Colonic mucosa (tissue), 4 donors: ENCODE measurements at places on chromosomes 6 and 20.

DNA sequence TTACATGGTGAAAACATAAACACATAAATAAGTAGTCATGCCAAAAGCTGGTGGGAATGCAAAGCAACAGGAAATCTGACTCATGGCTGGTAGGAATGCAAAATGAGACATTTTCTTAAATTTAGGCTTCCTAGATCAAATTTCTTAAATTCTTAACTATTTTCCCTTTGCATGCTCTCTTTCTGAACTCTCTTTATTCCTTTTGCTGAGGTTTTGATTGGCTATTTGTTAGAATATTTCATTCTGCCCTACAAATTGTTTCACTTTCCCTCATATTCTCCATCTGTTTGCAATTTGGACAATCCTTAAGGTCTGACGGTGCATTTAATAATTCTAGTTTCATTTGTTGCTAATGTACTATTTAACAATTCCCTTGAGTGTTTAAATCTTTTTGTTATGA lies 437.5 kb upstream of the RGS17 start:
- no peak for DNase-seq

DNA sequence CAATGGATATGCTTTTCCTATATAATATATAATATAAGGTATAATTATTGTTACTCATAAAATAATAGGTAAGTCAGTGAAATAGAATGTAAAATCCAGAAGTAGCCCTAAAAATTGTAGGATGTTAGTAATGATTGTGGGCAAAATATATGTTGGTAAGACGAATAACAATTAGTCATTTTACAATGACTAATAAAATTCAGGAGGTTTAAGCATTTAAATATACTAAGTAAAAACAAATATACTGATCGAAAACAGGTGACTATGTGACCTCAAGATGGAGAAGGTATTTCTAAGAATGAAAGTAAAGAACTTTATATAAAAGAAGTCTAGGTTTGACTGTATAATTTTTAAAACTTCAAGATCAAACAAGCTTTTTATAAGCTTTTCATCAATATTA lies 28.9 kb downstream of the FUCA2 start:
- DNase-seq: no peak

DNA sequence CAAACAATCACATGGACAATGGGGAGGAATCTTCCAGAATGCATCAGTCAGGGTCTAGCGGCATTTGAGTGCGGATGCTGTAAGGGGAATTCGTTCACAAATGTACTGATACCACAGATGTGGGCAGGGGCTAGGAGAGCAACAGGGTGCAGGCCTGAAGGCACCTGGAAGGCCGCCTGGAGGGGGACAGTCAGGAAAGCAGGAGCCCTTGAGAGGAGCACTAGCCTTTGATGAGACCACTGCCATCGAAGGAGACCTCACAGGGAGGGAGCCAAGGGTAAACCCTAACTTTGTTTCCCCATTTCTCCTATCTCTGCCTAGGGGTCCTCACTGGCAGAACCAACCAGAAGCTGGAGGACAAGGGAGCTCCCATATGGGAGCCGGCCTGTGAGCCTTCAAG lies 38.2 kb downstream of the MYB start:
- DNase-seq: no peak

GRCh38 chr20:673603-674001 lies 2.0 kb downstream of the SCRT2 start:
- DNase-seq: no peak

DNA sequence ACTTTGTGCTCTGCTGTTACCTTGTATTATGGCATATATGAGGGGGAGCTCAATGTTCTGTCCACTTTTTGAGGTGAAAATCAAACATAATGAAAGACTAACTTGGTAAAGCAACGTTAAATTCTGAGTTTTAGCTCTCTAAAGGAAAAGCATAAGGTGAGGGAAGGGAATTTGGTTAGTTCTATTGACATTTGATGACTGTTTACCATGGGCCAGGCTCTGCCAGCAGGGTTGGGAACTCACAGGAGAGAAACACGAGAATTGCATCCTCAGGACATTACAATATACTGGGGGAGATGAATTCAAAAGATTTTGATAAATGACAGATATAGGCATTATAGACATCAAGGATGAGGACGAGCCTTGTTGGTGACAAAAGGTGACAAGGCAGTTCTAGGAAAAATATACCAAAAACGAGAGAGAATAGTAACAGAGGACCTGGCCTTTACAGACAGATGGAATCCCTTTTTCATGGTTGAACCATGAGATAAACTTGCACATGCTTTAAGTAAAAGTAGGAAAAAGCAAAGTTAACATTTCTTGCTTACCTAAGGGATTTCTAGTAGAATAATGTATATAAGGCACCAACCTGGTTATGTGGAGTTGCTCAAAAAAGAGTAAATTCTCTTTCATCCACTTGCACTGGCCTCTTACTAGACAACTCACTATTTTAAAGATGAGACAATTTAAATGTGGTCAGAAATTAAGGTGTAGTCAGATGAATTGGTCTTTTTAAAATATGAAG lies 191.4 kb downstream of the NKAIN2 start:
- DNase-seq: no peak

- no peak for DNase-seq
Observed at GRCh38 chr6:92538275-92538674, 881.1 kb downstream of the EPHA7 start.

DNA sequence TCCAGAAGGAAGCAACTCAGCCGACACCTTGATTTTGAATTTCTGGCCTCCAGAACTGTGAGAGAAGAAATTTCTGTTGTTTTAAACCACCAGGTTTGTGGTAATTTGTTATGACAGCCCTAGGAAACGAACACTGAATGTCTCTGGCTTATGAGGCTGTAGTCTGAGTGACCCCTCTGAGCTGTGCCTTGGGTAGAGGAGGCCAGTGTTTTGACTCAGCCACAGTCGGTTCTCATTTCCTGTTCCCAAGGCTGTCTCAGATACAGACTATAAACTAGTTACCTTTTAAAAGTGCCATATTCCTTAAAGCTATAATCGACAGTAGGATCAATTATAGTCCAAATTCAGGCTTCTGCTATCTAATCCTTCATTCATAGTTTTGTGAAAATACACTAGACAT lies 391.2 kb upstream of the MAP3K7 start:
- no peak for DNase-seq

DNA sequence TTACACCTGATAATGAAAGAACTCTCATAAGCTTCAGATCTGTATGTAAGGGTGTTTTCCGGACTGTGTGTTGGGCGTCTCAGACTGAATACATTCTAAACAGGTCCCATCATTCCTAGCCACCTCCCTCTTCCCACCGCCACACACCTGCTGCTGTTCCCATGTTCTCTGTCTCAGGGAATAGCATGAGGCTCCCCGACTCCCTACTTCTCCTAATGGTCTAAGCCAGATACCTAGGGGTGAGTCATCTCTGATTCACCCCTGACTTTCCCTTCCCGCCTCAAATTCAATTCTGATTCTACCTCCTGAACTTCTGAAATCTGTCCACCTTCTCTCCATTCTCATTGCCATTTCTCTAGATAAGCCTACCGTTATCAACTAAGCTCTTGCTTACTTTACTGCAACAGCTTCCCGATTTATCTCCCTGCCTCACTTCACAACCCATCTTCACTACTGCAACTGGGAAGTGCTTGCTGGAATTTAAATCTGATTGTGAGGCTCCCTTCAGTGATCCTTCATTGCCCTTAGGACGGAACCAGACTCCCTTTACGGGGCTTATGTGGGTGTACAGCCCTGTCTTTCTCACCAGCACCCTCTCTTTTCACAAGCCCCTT lies 1.6 kb downstream of the TMEM14A start:
- no peak for DNase-seq

- DNase-seq: no peak
Observed at GRCh38 chr20:1907586-1907985, 12.4 kb downstream of the SIRPA start.

GRCh38 chr20:47256668-47257236 lies 99.7 kb downstream of the ZMYND8 start:
- DNase-seq: no peak

GRCh38 chr6:79525272-79526100 lies 11.7 kb downstream of the LCA5 start:
- no peak for DNase-seq

GRCh38 chr20:43058077-43058476 lies 131.6 kb downstream of the PTPRT start:
- no peak for DNase-seq

- DNase-seq: no peak
Observed at GRCh38 chr6:148965287-148965686, 218.5 kb downstream of the UST start.

- DNase-seq: no peak
Observed at GRCh38 chr6:142725024-142725770, 219.8 kb downstream of the HIVEP2 start.

DNA sequence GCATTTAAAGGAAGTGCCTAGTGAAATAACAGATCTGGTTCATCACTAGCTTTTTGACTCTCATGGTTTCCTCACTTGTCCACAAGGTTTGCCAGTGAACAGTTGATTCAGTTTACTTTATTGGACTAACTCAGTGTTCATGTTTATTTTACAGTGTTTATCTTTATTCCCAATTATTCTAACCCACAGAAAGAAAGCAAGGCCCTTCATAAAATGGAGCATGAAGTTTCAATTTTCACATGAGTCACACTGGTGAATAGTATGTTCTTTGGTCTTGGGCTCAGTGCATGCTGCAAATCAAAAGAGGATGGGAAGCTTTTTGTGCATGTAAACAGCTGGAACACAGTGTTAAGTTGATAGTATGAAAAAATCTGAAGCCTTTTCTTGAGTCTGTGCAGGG lies 217.6 kb upstream of the HDDC2 start:
- DNase-seq: no peak

DNA sequence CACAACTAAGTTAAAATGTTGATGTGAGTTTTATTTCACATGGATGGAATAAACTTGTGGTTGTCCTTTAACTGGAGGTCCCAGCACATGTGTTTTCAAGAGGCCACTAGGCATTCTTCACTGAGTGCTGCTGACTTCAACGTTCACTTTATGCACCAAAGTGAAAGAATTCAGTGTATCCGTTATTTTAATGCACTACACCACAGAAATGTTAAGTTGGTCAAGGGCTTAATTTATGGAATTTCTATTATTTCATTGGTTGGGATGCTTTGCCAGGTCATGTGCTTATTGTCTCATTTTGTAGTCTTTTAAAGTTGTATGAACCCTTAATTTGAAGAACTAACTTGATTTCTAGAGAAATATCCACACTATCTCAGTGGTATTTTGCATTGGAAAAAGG lies 106.4 kb downstream of the PPP1R14C start:
- DNase-seq: no peak

DNA sequence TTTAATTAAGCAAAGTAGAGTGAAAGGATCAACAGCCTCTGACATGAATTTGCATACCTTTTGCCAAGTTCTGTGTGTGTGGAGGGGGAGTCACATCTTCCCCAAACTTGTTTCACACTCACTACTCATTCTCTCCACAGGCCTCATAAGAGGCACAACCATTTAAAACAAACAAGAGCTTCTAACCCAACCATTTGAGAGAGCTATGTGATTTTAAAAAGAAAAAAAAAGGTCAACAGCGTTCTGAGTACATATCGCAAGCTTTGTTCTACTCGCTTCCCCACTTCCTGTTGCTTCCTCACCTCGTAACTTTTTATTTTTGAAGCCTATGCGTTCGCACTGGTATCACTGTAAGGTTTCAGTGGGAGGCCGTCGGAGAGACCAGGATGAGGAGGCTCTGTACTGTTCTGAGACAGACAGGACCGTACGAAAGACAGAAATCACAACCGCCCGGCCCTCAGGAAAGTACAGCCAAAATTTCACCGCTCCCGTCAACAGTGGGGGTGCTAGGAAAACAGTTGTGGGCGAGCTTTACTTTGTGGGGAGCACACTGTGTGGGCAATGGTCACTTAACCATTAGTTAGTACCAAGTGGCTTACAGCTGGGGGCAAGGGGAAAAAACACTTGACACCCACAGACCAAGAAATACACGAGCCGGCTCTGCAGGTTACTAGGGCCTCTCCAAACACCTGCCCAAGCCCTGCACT lies 61.3 kb downstream of the TRERF1 start:
- DNase-seq: no peak

GRCh38 chr6:43747784-43748183 lies 22.2 kb upstream of the VEGFA start:
- DNase-seq: no peak

DNA sequence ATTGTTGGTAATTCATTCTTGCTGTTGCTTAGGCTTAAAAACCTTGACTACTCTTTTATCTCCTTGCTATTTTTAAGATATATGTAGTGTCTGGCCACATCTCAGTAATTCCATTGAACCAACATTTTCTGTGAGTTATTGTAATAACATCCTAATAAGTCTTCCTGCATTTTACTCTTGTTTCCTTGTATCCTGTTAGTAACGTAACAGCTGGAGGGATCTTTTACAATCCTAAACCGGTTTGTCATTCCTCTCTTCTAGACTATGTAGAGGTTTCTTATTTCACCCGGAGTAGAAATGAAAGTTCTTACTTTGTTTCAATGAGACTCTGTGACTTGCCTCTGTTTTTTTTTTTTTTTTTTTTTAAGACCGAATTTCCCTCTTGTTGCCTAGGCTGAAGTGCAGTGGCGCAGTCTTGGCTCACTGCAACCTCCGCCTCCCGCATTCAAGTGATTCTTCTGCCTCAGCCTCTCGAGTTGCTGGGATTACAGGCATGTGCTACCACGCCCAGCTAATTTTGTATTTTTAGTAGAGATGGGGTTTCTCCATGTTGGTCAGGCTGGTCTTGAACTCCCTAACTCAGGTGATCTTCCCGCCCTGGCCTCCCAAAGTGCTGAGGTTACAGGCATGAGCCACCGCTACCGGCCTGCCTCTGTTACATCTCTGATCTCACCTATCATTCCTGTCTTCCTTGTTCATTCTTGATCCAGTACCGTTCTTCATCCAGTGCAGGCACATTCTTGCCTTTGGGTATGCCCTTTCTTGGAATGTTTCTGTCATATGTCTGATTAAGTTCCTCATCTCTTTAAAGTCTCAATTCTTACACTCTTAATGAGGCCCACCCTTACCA lies 44.7 kb downstream of the NCOA3 start:
- no peak for DNase-seq

GRCh38 chr20:6704132-6704861 lies 63.2 kb upstream of the BMP2 start:
- DNase-seq: peak; percentile 67

GRCh38 chr6:160795721-160796120 lies 93.7 kb downstream of the PLG start:
- DNase-seq: no peak

DNA sequence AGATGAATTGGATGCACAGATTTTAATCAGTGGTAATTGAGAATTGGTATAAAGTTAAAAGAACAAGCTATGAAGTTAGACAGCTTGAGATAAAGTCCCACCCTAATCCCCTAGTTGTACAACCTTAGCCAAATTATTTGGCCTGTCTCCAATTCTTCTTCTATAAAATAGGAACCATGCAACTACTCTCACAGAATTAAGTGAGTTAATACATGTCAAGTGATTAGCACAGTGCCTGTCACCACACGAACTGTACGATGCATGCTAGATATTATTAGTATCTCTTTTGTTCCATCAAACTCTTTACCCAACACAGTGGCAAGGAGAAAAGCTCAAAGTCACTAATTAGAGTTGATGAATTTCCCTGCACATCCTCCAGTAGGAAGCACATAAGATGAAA lies 44.7 kb downstream of the MBOAT1 start:
- DNase-seq: no peak

- DNase-seq: peak; percentile 44
Observed at GRCh38 chr6:138115877-138116660, 8.8 kb upstream of the PERP start.
